ENCODE measurements at places on chromosomes 6 and 20. TPM values are rescaled to one million over a fixed set of nuclear protein-coding genes. Genes with fewer than 3 reads are reported as not detected.

DNA sequence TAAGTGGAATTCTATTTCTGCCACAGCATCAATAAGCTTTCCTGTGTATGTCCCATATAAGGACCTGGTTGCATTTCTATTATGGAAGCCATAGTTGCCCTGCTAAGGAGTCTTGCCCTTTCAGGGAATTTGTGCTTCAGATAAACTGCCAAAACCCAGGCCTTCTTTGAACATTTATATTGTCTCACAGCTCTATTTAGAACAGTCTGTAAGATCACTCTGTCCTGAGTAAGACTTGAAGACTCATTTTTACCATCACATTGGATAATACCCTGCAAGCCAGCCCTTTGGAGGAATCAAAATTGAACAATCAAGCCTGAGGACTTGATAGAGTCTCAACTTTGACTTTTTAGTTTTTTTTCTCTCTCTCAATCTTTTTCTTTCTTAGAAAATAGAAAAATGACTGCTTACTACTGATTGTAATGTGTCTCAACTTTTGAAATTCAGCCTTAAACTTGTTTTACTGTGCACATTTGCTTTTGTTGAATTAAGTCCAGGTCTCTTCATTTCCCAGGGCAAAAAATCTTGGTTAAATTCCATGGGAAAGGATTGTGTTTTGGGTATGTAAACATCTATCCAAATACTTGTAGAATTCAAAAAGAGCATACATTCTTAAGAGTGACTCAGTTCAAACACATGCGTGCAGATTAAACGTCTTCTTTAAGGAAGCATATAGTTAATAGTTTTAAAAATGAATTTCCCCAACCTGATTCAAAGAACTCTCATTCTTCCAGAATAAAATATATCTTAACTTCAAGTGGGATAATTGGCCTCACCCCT, 91.2 kb downstream of the PLCB1 start:
- no peak overlapping the region for H3K27ac ChIP-seq
- no peak overlapping the region for H3K4me3 ChIP-seq
- no peaks in the 10 kb centered on the region for H3K36me3 ChIP-seq
- no peak for DNase-seq
- H3K4me1 ChIP-seq = no peaks in the 10 kb centered on the region

DNA sequence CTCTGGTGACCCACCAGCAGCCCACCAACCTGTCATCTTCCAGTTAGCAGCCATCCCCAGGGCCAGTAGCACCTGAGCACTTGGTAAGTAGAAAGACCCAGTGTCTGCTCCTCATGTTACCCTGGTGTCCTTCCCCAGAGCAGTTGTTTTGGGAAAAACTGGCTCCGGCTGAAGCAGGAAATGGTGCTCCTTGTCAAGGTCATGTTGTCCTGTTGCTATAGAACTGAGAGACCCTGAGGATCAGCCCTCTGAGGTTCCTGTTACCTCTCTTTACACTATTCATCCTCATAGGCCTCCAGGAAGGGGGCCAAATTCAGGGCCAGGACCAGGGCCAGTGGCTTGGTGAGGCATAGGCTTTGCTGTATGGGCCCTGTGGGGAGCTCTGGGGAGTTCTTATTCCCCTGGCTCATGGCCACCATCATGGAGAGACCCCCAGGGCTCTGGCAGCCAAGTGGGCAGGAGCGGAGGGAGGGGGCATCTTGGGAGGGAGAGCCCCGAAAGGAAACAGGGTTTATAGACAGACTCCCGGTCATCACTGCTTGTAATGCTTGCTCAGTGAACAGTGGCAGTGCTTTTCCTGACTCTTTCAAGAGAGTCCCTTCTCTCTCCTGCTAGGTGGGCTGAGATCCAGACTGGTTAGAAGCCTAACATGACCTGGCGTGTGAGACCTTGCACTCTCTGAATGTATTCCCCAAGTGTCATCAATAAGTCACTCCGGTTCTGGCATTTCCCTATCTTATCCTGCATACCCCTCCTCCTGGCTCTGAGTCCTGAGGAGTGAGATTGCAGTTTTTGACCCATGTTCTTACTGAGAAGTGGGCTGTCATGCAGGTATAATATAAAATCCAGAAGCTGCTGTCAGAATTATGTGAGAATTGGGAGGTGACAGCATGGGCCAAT, 50.7 kb downstream of the PPARD start:
- H3K4me3 ChIP-seq = no peak overlapping the region
- peak overlapping the region; percentile 4 for H3K27ac ChIP-seq
- DNase-seq = no peak
- H3K36me3 ChIP-seq = no peaks in the 10 kb centered on the region

DNA sequence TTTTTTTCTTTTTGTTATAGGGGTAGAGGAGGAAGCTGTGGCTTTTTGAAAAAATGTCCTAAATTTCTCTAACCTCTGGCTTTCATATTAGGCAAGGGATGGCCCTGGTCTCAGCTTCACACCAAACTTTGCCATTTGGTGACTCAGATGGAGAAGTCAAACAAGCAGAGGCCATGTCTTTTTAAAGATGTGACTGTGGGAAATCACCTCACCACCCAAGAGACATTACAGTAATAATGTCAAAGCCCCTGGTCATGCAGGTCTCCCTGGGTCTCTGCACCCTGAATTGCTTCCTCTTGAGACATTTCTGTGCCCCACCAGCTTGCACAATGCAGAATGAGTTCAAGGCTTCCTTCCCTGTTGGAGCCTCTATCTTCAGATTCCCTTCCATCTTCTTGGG, 39.5 kb upstream of the ADGRF5 start:
- no peaks in the 10 kb centered on the region for H3K36me3 ChIP-seq
- no peak overlapping the region for H3K4me3 ChIP-seq
- H3K4me1 ChIP-seq = no peaks in the 10 kb centered on the region
- H3K27ac ChIP-seq = no peak overlapping the region
- DNase-seq = no peak
- H3K27me3 ChIP-seq = no peaks in the 10 kb centered on the region

The PLCB4 gene
- not detected for polyA plus RNA-seq

DNA sequence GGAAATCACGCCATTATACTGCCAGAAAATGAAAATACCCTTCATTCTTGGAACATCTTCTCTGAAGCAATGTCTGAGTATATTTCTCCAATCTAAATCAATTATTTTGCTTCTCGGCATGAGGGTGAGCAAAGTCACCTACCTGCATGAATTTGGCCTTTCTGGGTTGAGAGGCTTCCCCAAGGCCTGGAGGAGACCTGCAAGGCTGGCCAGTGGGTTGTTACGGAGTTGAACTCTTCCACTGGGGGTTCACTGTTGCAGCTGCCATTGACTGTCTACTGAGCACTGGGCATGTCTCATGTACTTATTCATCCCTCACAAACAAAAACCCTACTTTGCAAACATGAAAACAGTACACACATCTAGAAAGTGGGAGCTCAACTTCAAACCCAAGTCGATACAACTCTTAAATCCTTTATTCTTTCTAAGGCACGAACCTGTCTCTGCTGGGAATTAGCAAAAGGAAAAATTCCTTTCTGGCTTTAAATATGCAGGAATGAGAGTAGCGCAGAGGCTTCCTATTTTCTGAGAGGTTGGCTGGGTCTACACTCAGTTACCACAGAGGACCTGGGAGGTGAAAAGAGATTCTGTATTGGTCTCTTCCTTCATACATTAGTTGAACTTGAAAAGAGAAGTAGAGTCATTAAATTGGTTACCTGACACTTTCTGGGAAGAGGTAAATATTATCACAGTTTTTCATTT, 87.6 kb upstream of the SGK1 start:
- no peak overlapping the region for H3K27ac ChIP-seq
- H3K27me3 ChIP-seq = no peaks in the 10 kb centered on the region
- no peaks in the 10 kb centered on the region for H3K4me1 ChIP-seq
- no peak for DNase-seq

GRCh38 chr6:43454696-43455530, 435 bp downstream of the DLK2 start:
- DNase-seq = peak; percentile 32
- no peaks in the 10 kb centered on the region for H3K27me3 ChIP-seq
- peaks cover 7% of the 10 kb centered on the region for H3K36me3 ChIP-seq
- H3K4me1 ChIP-seq = peaks cover 15% of the 10 kb centered on the region
- peak overlapping the region; percentile 36 for H3K27ac ChIP-seq

GRCh38 chr6:40395066-40395697, 192.0 kb downstream of the LRFN2 start:
- no peak overlapping the region for H3K27ac ChIP-seq
- H3K4me3 ChIP-seq = no peak overlapping the region
- H3K36me3 ChIP-seq = no peaks in the 10 kb centered on the region

GRCh38 chr6:131175564-131175963, 40.3 kb downstream of the AKAP7 start:
- no peaks in the 10 kb centered on the region for H3K27me3 ChIP-seq
- no peak overlapping the region for H3K4me3 ChIP-seq
- H3K27ac ChIP-seq = no peak overlapping the region

GRCh38 chr20:19929481-19930145, 87.5 kb upstream of the NAA20 start:
- H3K27me3 ChIP-seq = no peaks in the 10 kb centered on the region
- H3K27ac ChIP-seq = no peak overlapping the region
- H3K4me3 ChIP-seq = no peak overlapping the region
- H3K4me1 ChIP-seq = no peaks in the 10 kb centered on the region

The CCR6 gene
- 124 TPM for polyA plus RNA-seq

The C6orf132 gene
- not detected for polyA plus RNA-seq

DNA sequence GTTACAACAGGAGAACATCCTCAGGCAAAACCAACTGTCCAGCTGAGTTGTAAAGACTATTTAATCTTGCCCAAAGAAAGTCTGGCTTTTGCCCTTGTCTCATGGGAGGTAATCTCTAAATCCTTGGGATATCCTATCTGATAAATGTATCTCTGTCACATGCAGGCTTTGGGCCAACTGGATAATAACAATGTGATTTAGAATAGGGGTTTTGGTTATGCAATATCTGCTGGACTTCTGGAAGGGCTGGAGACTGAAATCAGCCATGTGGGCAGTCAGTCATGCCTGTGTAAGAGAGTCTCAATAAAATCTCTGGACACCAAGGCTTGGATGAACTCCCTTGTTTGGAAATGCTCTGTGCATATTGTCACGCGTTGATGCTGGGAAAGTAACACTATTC, 56.3 kb upstream of the PRL start:
- no peaks in the 10 kb centered on the region for H3K27me3 ChIP-seq
- no peak overlapping the region for H3K27ac ChIP-seq
- no peaks in the 10 kb centered on the region for H3K36me3 ChIP-seq
- no peak for DNase-seq
- no peaks in the 10 kb centered on the region for H3K4me1 ChIP-seq

- H3K27ac ChIP-seq = no peak overlapping the region
- DNase-seq = no peak
- H3K27me3 ChIP-seq = no peaks in the 10 kb centered on the region
- H3K36me3 ChIP-seq = no peaks in the 10 kb centered on the region
- peaks cover 12% of the 10 kb centered on the region for H3K4me1 ChIP-seq
- H3K4me3 ChIP-seq = no peak overlapping the region
Observed at GRCh38 chr20:31746068-31746878, 7.2 kb downstream of the TPX2 start.
